HTR-8/SVneo (cell line): ENCODE measurements at places on chromosomes 5 and 9.
A peak's percentile ranks its signal among the peaks of the same experiment; 100 is the strongest.

GRCh38 chr5:72241346-72242003 is 78.6 kb downstream of the MRPS27 start:
- DNase-seq: no peak

GRCh38 chr5:120805131-120805530 is 341.0 kb downstream of the PRR16 start:
- DNase-seq: no peak

GRCh38 chr5:7763621-7764072 is 87.3 kb downstream of the CFAP90 start:
- DNase-seq: no peak

DNA sequence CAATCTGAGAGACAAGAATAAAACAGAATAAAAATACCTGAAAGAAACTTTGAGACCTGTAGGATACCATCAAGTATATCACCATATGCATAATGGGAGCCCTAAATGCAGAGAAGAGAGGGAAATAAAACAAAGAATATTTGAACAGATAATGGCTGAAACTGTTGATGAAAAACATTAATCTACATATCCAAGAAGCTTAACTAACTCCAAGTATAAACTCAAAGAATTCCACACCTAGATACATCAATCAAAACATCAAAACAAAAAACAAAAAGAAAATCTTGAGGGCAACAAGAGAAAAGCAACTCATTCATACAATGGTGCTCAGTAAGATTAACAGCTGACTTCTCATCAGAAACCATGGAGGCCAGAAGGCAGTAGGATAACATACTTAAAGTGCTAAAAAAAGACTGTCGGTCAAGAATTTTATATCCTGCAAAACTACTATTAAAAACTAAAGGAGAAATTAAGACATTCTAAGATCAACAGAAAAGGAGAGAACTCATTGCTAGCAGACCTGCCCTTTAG is 101.6 kb downstream of the FOXD1 start:
- no peak for DNase-seq

DNA sequence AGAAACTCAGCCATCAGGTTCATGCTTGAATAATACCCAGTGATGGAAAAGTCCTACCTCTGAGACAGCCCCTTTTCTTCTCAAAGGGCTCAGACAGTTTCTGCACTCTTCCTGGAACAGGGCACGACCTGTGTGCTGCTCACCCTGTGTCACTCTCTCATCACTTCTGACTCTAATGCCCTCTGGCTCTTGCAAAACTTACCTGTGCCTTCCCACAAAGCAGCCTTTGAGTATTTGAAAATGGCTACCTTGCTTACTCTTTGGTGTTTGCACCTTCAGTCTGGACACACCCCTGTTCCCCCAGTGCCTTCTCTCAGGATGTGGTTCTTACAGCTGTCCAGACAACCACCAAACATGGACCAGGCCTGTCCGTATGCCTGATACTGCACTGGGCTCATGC is 171.4 kb downstream of the GRIA1 start:
- no peak for DNase-seq

GRCh38 chr9:94153905-94154304 is 69.6 kb downstream of the PTPDC1 start:
- DNase-seq: no peak

DNA sequence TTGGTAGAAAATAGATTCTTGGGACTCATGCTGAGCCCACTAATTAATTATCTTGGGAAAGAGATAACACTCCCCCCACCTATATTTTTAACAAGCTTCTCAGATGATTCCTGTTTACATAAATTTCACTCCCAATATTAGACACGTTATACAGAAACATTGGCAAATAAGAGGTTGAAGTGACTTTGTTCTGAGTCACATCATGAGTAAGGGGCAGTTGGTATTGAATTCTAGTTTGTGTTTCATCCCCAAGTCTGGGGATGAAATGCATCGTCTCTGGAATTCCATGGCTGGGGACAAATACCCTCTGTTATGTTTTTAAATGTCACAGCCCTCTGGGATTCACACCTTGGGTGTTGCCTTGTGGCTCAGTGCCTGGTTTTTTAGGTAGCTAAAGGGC is 41.0 kb downstream of the BASP1 start:
- no peak for DNase-seq

DNA sequence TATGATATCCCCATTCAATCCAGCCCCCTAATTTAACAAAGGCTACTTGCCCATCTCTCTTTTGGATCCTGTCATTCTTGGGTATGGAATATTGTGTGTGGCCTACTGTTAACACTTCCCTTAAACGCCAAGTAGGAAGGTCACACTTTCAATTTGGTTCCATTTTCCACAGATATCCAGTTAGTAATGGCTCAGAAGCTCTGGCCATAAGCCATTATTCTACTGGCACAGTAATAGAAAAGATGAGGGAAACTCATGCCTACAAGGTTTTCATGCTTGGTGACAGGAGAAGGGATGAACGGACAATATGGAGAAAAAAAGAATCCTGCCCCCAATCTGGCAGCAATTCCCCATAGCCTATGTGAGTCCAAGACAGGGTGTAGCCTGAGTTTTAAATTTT is 227.6 kb downstream of the CRB2 start:
- no peak for DNase-seq

DNA sequence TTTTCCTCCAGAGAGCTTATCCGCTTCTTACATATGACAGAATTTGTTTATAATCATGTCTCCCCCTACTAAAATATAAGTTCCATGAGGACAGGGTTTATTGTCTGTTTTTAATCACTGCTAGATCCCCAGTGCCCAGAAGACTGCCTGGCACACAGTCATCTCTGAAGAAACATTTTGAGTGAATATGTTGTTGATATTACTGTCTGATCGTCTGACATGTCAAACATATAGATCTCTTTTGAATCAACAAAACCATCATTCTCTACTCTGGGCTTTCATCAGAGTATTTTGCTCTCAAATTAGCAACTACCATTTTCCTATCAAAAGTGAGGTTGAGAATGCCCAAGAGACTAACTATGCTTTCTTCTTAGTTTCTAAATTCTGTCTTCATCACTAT is 67.3 kb upstream of the SHISAL2B start:
- no peak for DNase-seq

GRCh38 chr5:173888473-173889131 is 453 bp downstream of the CPEB4 start:
- DNase-seq: no peak

- no peak for DNase-seq
These were observed 847.0 kb downstream of the TLE1 start for GRCh38 chr9:80842389-80842788.

GRCh38 chr5:77957516-77957915 is 181.4 kb upstream of the TBCA start:
- DNase-seq: no peak

GRCh38 chr9:81687521-81688261 is 1.7 kb downstream of the TLE1 start:
- DNase-seq: peak; percentile 10

- no peak for DNase-seq
These were observed 125.8 kb upstream of the SLC25A48 start for GRCh38 chr5:135708481-135709207.

DNA sequence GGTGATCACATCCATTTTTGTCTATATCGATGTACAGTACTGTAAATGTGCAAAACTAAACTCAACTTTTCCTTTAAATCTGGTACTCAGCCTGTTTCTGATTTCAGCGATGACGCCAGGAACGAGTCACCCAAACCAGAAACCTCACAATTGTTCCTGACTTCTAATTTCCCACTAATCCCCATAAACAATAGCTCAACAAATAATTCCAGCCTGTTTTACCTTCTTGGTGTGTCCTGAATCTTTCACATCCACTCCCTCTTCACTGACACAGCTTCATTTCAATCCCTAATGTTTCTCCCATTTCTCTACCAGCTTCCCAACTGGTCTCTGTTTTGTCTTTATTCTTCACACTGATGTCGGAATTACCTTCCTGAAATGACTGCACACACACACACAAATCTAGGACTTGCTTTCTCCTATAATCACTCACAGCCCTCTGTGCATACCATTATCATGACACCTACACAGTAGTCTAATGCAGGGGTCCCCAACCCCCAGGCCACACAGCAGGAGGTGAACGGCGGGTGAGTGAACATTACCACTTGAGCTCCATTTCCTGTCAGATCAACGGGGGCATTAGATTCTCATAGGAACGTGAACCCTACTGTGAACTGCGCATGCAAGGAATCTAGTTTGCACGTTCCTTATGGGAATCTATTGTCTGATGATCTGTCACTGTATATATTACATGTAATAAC is 97.8 kb upstream of the SLC30A5 start:
- DNase-seq: no peak

DNA sequence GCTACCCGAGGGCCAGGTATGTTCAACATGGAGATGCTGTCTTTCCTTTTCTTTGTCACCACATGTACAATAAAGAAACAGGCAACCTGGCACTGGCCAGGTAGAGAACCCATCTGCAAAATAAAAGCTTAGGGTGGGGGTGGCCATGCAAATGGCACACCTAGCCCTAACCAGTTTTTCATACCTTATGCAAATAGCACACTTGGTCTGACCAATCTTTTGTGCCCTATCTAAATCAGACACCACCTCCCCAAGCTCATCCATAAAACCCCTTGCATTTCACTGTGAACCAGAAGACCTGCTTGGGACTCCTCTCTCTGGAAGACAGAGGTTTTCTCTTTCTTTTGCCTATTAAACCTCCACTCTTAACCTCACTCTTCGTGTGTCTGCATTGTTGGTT is 33.9 kb downstream of the JAKMIP2 start:
- no peak for DNase-seq

DNA sequence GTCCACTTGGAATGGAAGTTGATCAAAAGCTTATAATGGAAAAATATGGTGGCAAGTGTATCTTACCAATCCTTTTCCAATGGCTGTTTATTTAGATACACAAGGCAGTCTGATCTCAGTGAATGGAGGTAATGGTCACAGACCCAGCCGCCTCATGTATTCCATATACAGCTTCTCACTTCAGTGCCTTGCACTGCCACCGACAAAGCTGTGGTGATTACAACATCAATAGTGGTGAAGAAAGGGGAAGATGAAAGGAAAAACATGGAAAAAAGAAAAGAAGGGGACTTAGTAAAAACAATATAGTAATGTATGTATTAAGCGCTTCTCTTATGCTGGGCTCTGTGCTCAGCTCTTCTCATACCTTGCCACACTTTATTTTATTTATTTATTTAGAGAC is 297.3 kb upstream of the RASA1 start:
- no peak for DNase-seq

GRCh38 chr5:22947921-22948320 is 94.8 kb upstream of the CDH12 start:
- no peak for DNase-seq

- no peak for DNase-seq
These were observed 1907.6 kb upstream of the ACO1 start for GRCh38 chr9:30476826-30477225.

DNA sequence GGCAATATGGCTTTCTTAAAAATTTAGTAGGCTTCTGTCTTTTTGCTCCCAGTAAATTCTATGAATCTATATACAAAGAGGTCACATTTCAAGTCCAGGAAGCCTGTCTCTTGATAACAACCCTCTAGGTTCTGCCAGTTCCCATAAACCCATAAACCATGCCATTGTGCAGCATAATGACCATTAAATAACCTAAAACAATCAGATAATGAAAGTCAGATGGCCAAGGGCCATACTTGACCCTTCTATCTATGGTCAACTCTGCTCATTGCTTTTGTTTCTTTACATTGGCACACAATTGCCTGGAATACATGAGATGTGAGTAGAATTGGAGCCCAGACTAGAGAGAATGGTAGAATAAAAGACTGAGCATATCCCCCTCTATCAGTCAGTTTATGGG is 305.4 kb upstream of the KIF2A start:
- no peak for DNase-seq

DNA sequence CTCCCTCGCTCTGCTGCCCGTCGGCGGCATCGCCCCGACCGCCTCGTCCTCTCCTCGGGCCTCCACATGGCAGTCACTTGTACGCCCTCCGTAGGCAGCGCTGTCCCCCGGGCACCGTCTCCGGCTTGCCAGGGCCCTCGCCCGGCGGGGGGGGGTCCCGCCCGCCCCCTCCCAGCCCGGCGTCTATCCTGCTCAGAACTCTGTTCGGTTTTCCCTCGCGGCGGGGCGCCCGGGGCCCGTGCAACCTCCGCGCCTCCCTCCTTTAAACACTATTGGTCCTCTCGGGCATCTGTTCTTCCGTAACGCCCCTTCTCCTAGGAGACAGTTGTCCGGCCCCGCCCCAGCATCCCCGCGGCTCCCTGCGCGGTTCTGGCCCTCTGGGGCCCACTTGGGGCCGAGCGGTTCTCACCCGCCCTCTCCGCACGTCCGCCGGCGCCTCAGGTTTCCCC is 831 bp downstream of the ODF2 start:
- DNase-seq: peak; percentile 72

DNA sequence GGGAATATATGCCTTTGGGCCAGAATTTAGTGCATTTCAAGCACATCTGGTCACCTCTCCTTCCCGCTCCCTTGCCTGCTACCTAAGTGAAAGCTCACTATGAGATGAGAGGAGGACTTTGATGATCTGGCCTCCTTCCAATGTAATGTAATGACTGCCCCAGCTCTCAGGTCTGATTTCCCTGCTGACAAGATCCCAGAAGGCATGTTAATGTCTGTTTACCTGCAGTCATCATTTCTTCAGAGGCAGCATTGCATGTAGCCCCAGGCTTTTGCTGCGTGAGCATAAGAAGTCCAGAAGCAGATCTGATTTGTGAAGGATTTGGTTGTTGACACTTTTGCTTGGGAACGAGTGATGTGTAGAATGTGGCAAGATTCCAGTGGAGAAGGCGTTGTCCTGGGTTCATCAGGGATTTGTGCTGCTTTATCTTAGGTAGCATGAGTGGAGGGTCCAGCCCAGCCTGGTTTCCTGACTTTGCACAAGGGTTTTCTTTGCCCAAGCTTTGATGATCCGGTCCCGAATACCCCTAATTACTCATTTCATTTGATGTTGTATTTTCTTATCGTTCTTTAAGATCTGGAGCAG is 192.7 kb downstream of the GOLPH3 start:
- no peak for DNase-seq

DNA sequence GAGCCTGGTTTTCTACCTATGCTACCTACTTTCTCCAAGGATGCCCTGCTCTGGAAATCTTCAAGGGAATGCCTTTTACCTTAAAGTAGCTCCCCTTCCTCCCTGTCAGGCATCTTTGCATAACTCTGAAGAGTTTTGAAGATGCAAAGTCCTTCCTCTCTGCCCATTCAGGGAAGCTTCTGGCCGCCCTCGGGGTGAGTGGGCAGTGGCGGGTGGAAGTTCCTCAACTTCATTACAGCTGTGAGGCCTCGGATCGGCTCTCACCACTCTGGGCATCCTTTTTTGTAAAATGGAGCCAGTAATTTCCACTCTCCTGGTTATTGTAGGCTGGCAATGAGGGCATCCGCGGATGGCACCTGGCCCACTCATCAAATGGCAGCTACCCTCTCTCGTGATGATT is 31.7 kb upstream of the STXBP1 start:
- no peak for DNase-seq

GRCh38 chr5:121573721-121574382 is 277.8 kb upstream of the FTMT start:
- DNase-seq: no peak

GRCh38 chr5:96565582-96566265 is 96.5 kb upstream of the CAST start:
- no peak for DNase-seq

GRCh38 chr5:6581090-6581489 is 51.8 kb downstream of the NSUN2 start:
- no peak for DNase-seq

- no peak for DNase-seq
These were observed 24.0 kb downstream of the HSD17B4 start for GRCh38 chr5:119476341-119476740.

GRCh38 chr5:94159144-94159543 is 417.7 kb upstream of the POU5F2 start:
- no peak for DNase-seq

- no peak for DNase-seq
These were observed 93.2 kb upstream of the RAPGEF1 start for GRCh38 chr9:131833083-131833482.

GRCh38 chr9:133676450-133676849 is 40.3 kb downstream of the DBH start:
- DNase-seq: peak; percentile 9
